Activated CD4-positive, alpha-beta T cell treated with anti-CD3 and anti-CD28 coated beads, Interleukin-2, amount 10 ng/mL, durations not matched to agents 24 days and 14 days (primary cell): ENCODE measurements at places on chromosomes 13 and 19. TPM values are rescaled to one million over a fixed set of nuclear protein-coding genes. Genes with fewer than 3 reads are reported as not detected.

- no peaks in the 10 kb centered on the region for H3K4me1 ChIP-seq
- H3K27me3 ChIP-seq: no peaks in the 10 kb centered on the region
- H3K4me3 ChIP-seq: no peak overlapping the region
- DNase-seq: no peak
- no peak overlapping the region for H3K27ac ChIP-seq
- peaks cover 8% of the 10 kb centered on the region for H3K36me3 ChIP-seq
Observed at GRCh38 chr13:60463787-60464186, 66.8 kb downstream of the TDRD3 start.

DNA sequence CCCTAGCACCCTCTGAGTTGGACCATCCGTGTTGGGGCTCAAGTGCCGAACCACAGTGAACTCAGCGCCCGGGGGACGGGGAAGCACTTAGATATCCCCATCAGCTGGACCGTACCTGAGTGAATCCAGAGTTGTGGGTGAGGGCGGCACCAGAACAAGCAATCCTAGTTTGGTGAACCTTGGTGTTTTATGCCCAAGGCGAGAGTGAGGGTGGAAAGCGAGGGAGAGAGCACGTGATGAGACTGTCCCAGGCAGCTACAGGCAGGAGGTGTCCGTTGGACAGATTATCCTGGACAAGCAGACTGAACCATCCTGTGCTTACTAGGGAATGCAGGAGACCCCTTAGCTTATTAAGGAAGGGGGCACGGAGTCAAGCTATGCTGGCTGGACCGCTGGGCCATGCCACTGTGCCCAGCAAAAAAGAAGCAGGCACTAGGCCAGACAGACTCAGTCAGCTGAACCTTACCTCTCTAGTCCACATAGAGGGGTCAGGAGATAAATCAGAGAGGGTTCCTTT, 596 bp downstream of the GET3 start:
- H3K27me3 ChIP-seq: no peaks in the 10 kb centered on the region
- no peak for DNase-seq
- peaks cover 29% of the 10 kb centered on the region for H3K36me3 ChIP-seq

Gene FCHO1
- total RNA-seq: 91.9 and 96.2 TPM in 2 replicates

- no peak overlapping the region for H3K27ac ChIP-seq
- no peaks in the 10 kb centered on the region for H3K36me3 ChIP-seq
- H3K4me3 ChIP-seq: no peak overlapping the region
- H3K27me3 ChIP-seq: no peaks in the 10 kb centered on the region
Observed at GRCh38 chr13:62512194-62513141, 1096.8 kb upstream of the PCDH20 start.

DNA sequence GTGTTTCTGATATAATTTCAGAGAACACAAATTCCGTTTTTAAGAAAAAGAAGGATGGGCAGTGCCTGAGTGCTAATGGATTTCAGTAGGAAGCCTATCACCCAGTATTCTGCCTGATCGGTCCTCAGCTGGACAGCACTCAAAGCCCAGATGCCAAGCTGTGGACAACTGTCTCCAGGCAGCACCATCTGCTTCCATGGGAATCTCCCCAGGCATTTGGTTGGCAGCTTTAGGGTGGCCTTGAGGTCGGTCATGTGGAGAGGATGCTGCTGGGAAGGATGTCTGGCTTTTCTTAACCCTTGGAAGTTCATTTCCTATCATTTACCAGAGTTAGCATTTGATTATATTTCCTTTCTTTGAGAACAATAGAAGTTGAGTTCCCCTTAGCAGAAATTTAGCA, 311.7 kb downstream of the TBC1D4 start:
- no peak overlapping the region for H3K4me3 ChIP-seq
- H3K27me3 ChIP-seq: peaks cover 2% of the 10 kb centered on the region
- H3K36me3 ChIP-seq: no peaks in the 10 kb centered on the region
- no peaks in the 10 kb centered on the region for H3K4me1 ChIP-seq

GRCh38 chr19:56393119-56394012, at the start of gene ZNF582:
TSS of gene ZNF582 (minus strand) at chr19:56393534. CDS start at chr19:56391752, 1,782 bp downstream.
- H3K4me1 ChIP-seq: peaks cover 5% of the 10 kb centered on the region
- H3K27ac ChIP-seq: peak within 1 kb of the TSS; percentile 84
- no peaks in the 10 kb centered on the region for H3K27me3 ChIP-seq
- peaks cover 23% of the 10 kb centered on the region for H3K36me3 ChIP-seq

DNA sequence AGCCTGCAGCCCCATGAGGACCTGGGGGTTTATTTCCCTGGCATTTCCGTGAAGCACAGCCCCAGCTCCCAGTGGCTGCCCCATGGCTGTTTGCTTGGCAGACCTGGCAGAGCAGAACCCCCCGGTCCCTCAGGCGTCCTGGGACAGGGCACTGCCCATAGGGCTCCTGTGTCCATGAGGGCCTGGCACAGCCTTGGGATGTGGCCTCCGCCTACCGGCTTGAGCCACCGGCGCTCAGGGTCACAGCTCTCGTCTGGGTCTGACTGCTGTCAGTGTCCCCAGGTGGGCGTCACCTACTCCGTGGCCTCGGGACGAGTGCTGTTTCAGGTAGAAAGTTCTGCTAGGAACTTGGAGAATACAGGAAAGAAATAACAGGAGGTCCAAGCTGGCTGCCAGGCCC, 52.8 kb downstream of the MYO9B start:
- H3K27ac ChIP-seq: no peak overlapping the region
- peaks cover 37% of the 10 kb centered on the region for H3K4me1 ChIP-seq
- H3K36me3 ChIP-seq: peaks cover 14% of the 10 kb centered on the region
- no peaks in the 10 kb centered on the region for H3K27me3 ChIP-seq
- DNase-seq: no peak

- no peaks in the 10 kb centered on the region for H3K4me1 ChIP-seq
- H3K4me3 ChIP-seq: no peak overlapping the region
- H3K27ac ChIP-seq: no peak overlapping the region
- DNase-seq: no peak
Observed at GRCh38 chr13:109135018-109135417, 505.6 kb downstream of the MYO16 start.

DNA sequence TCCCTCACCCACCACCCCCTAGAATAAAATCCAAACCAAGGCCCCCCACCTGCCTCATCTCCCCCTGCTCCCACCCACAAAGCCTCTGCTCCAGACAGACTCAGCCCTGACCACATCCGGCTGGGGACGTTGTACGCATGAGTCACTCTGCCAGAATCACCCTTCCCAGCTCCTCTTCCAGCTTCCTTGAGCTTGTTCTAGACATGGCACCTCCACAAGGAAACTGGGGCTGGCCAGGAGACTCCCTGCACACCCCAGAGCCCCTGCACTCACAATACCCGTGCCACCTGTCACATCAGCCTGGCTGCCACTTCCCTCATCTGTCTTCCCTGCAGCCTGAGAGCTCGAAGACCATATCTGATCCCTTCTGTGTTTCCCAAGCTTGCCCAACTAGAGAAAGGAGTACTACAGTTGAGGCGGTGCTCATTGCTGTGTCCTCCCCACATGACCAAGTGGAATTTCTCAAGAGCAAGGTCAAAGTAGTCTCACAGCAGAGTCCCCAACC, 9.7 kb downstream of the DEDD2 start:
- peaks cover 57% of the 10 kb centered on the region for H3K36me3 ChIP-seq
- no peak for DNase-seq
- peak overlapping the region; percentile 22 for H3K4me3 ChIP-seq
- peak overlapping the region; percentile 62 for H3K27ac ChIP-seq
- H3K4me1 ChIP-seq: peaks cover 50% of the 10 kb centered on the region

DNA sequence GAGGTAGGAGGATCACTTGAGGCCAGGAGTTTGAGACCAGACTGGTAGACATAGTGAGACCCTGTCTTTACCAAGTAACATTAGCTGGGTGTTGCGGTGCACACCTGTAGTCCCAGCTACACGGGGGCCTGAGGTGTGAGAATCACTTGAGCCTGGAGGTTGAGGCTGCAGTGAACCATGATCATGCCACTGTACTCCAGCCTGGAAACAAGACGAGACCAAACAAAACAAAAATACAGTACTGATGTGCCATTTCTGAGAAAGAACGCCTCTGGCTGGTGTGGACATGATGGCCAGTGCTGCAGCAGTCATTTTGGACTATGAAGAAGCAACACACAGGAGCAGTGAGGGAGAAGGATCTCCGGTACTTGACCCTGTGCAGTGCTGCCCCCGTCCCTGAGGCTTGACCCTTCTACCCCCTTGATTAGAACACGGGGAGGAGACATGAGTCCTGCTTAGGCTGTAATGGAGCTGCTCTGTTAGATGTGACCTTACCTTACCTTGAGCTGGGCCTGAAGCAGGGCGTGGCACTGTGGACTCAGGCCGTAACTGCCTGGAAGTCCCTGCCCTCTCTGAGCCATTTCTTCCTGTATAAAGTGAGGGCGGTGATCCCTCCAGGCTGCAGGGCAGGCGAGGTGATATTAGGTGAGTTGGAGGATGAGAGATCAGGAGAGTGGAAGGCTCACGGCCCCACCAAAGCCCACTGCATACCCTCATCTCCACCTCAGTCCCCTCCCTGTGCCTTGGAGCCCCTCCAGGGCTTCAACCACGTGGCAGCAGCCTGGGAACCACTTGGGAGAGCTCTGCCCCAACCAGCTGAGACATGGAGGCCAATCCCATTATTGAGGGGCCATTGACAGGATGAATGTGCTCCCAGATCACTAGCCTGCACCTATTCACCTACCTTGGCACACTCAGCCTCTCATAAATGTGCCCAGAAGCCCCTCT, 5.9 kb downstream of the RPL18A start:
- no peak for DNase-seq
- no peaks in the 10 kb centered on the region for H3K27me3 ChIP-seq
- no peak overlapping the region for H3K4me3 ChIP-seq
- H3K4me1 ChIP-seq: peaks cover 14% of the 10 kb centered on the region
- H3K36me3 ChIP-seq: peaks cover 50% of the 10 kb centered on the region

DNA sequence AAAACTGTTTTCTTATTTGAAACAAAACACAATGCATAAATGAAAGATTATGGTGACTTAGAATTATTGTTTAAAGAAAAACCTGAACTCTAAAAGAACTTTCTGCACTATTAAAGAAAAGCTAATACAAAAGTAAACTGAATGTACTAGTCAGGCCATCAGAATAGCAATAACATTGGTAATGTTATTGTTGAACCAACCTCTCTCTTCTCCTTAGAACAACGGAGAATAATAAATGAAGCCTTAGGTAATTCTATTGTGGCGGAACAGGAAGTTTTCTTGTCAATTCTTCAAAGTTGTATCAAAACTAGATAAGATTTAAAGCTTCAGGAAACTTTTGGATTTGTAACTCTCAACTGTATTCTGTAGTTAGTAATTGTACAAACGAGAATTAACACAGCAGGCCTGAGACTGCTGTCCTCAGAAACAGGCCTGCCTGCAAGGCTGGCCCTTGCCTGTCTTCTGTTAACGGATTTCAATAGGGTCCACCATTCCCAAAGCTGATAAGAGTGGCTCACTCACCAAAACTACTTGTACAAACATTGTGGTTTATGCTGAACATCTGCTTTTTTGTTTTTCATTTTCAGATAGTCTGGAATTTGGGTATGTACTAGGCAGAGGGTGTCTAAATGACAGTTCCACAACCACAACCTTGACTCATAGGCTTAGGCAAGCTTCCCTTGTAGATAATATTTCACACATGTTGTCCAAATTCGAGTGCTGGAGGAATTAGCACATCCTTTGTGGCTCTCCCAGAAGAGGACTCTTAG, 825.8 kb downstream of the GPC5 start:
- no peak for DNase-seq
- H3K27ac ChIP-seq: no peak overlapping the region
- H3K4me1 ChIP-seq: no peaks in the 10 kb centered on the region
- no peaks in the 10 kb centered on the region for H3K36me3 ChIP-seq
- H3K27me3 ChIP-seq: no peaks in the 10 kb centered on the region

DNA sequence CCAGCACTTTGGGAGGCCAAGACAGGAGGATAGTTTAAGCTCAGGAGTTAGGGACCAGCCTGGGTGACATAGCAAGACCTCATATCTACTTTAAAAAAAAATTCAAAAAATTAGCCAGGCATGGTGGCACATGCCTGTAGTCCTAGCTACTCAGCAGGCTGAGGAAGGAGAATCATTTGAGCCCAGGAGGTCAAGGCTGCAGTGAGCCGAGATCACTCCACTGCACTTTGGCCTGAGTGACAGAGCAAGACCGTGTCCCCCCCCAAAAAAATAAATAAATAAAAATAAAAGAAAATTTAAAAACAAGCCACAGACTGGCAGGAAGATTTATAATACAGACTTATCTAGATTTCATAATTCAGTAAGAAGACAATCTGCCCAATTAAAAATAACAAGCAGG, 14.8 kb downstream of the PSPC1 start:
- H3K36me3 ChIP-seq: peaks cover 50% of the 10 kb centered on the region
- H3K4me3 ChIP-seq: no peak overlapping the region
- H3K27ac ChIP-seq: no peak overlapping the region
- DNase-seq: no peak

- H3K4me3 ChIP-seq: no peak overlapping the region
- no peak for DNase-seq
- H3K27ac ChIP-seq: no peak overlapping the region
- H3K4me1 ChIP-seq: no peaks in the 10 kb centered on the region
Observed at GRCh38 chr13:93309886-93310523, 83.4 kb downstream of the GPC6 start.

Gene TTC9B
- not detected in 2 replicates for total RNA-seq

Gene LYPD5
- total RNA-seq: 0.26 and 0.42 TPM in 2 replicates

DNA sequence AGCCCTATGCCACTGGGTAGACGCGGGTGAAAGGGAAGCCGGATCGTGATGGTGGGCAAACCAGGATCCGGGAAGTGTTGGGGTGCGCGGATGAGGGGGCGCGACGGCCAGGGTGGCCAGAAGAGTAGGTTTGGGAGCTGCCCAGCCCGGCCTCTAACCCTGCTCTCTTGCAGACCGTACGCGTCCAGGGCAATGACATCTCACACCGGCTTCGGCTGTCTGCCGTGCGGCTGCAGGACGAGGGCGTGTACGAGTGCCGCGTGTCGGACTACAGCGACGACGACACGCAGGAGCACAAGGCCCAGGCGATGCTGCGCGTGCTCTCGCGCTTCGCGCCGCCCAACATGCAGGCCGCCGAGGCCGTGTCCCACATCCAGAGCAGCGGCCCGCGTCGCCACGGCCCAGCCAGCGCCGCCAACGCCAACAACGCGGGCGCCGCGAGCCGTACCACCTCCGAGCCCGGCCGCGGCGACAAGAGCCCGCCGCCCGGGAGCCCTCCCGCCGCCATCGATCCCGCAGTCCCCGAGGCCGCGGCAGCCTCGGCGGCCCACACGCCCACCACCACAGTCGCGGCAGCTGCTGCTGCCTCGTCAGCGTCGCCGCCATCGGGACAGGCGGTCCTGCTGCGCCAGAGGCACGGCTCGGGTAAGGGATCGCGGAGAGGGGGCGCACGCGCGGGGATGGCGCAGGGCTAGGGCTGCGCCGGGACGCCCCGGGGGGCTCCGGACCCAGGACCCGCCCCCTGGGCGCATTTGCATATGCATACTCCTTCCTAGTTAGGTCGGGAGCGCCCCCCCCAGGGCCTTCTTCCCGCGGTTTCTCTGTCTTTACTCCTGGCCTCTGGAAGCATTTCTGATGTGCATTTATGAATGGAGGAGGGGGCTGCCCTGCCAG, 4.1 kb downstream of the VSTM2B start:
- peaks cover 5% of the 10 kb centered on the region for H3K36me3 ChIP-seq
- H3K27ac ChIP-seq: peak overlapping the region; percentile 60
- peaks cover 20% of the 10 kb centered on the region for H3K4me1 ChIP-seq
- peak overlapping the region; percentile 72 for H3K4me3 ChIP-seq
- H3K27me3 ChIP-seq: peaks cover 60% of the 10 kb centered on the region
- no peak for DNase-seq

Gene SERP2
- not detected in 2 replicates for total RNA-seq

Gene CYP4F8
- total RNA-seq: not detected in 2 replicates

Gene LSM7
- 190 and 192 TPM in 2 replicates for total RNA-seq
